ENCODE measurements at places on chromosomes 16 and 17.

DNA sequence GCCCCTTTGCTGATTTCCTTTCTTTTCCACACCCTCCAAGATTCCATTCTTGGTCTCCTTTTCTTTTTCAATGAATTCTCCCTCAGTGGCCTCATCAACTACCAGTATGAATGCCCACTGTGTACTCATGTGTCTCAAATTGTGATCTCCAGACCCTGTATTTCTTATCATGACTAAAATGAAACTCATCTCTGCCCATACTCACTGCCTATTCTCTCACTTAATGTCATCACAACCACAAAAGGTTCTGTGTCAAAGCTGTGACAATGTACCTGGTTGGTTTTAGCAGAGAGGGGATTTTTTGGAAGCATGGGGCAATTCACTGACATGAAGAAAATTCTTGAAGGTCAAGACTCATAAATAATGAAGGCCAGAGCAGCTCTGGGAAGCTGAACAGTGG lies 11.5 kb upstream of the TBX4 start:
- DNase-seq = no peak

DNA sequence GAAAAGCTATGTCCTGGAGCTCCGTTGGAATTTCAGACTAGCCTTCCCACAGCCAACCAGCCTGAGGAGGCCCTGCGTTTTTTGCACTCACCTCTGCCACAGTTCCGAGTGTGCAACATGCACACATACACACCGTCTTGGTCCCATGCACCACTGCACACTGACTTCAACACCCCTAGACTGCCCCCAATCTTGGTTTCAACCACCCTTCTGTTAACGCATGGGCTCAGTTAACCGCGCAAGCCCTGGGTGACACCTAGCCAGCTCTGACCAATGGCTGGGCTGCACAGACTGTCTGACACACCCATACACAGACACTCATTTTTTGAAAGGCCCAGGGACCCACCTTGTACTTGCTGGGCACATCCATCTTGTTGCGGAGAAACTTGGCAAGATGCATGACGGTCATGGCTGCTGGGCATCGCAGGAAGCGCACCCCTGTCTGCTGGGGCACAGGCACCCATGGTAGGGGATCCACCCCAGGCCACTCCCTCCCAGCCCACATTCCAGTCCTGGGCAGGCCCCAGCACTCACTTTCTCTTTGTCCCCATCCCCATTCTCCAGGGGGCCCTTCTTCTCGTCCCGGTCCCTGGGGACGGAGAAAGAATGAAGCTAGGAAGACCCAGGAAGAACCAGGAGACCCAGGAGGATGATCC lies 8.0 kb downstream of the CISD3 start:
- no peak for DNase-seq

DNA sequence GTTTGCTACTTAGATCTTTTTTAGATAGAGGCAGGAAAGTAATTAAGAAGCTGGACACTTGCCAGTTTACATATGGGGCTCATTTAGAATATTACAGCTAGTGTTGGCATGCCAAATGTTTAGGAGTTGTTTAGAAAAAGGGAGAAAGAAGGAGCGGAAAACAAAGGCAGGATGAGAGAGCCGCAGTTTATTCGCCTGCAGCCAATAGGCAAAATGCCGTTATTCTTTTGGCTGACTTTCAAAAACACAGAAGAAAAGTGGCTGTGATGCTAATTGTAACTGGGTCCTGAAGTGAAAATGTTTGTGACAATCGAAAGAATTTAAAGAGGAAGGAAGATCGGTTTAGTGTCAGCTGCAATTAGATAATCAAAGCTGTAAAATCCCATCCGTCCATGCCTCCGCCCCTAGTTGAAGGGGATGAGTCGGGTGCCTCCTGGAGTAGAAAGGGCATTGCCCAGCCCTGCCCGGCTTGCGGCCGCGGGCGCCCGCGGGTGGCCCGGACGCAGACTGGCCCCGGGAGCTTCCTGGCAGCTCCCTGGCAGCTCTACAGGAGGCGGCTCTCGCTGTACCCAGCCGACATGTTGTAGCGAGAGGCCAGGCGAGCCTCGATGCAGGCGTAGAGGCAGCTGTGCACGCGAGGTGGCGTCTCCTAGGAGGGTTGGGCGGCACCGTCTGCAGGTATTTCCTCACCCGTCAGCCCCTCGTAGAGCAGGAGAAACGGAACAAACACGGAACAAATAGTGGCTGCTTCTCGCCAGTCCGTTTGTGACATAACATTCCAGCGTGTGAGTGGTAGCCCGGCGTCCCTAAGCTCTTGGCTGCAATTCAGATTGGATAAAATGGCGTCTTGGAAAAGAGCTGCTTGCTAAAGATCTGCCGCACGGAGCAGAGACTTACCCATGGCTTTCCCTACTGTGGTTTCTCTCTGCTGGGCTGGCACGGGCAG lies 82.2 kb downstream of the TNRC6C start:
- DNase-seq = peak; percentile 45

DNA sequence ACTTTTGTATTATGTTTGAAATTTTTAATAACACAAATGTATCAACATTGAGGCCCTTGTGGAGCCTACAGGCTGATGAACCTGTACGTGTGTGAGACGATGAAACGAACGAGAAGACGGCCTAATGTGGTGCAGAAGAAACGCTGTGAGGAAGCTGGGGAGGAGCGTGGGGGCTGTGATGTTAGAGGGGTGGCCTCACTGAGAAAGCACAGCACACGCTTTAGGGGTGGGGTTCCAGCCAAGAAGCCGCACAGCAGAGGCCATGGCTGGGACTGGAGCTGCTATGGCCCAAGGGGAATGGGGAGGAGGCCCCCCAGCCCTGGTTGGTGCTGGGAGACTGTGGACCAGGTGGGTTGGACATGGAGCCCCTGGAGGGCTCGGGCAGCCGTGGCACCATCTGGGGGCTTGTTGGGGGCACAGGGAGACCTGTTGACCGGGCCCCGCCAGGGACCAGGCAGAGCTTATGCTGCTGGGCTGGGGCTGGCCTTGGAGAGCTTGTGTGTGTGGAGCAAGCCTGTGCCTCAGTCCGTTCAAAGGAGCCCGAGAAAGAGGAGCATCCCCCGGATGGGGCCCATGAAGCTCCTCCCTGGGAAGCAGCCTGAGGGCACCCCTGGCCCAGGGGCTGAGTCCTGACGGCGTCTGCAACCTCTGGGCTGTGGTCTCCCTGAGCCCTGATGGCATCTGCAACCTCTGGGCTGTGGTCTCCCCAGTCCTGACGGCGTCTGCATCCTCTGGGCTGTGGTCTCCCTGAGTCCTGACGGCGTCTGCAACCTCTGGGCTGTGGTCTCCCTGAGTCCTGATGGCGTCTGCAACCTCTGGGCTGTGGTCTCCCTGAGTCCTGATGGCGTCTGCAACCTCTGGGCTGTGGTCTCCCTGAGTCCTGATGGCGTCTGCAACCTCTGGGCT lies 44.7 kb downstream of the METRNL start:
- DNase-seq = no peak

DNA sequence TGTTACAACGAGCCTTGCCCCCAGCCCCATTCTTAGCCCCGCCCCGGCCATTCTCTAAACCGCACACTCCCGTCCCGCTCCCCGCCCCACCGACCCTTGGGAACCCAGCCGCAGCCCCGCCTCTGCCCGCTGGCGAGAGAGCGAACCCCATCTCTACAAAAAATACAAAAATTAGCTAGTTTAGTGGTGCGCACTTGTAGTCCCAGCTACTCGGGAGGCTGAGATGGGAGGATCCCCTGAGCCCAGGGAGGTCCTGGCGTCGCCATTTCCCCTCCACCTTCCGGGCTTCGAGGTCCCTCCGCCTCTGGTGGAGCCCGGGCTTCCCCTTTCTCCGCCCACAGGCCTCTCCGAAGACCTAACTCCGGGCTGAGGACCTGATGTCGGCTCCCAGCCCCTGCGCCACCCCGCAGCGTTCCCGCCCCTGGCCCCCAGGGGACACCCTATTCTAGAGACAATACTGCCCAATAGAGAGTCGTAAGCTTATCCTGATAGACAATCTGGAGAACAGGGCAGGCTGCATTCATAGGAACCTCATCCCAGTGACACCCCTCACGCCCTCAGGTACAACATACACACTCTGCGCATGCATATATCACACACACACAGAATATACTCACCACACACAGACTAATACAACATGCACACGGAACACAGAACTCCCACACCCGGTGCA lies 480 bp upstream of the PROCA1 start:
- DNase-seq = peak; percentile 83

- DNase-seq = peak; percentile 71
Measured at GRCh38 chr16:24253192-24253591, 2.9 kb upstream of the CACNG3 start.

DNA sequence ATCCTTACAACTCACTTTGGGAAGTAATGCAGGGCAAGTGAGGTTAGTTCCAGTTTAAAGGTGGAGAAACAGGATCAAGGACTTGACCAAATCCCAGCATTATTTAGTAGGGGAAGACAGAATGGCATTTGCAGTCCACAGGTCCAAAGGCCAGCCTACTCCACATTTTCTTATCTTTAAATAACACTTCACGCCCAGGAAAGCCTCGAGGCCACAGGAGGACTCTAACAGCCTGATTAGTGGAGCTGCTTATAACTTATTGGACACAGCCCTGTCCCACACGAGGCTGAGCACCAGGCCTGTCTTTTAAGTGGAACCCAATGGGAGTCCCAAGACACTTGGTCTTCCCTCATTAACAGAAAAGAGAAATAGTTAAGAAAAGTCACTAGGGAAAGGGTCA lies 12.1 kb upstream of the HYDIN start:
- no peak for DNase-seq

Data from GM10248 (cell line).